Activated T-cell treated with anti-CD3 and anti-CD28 coated beads for 24 hours (primary cell): ENCODE measurements at places on chromosomes 3 and 15.

- DNase-seq = no peak
Measured at GRCh38 chr3:142134799-142135325, 14.5 kb downstream of the TFDP2 start.

DNA sequence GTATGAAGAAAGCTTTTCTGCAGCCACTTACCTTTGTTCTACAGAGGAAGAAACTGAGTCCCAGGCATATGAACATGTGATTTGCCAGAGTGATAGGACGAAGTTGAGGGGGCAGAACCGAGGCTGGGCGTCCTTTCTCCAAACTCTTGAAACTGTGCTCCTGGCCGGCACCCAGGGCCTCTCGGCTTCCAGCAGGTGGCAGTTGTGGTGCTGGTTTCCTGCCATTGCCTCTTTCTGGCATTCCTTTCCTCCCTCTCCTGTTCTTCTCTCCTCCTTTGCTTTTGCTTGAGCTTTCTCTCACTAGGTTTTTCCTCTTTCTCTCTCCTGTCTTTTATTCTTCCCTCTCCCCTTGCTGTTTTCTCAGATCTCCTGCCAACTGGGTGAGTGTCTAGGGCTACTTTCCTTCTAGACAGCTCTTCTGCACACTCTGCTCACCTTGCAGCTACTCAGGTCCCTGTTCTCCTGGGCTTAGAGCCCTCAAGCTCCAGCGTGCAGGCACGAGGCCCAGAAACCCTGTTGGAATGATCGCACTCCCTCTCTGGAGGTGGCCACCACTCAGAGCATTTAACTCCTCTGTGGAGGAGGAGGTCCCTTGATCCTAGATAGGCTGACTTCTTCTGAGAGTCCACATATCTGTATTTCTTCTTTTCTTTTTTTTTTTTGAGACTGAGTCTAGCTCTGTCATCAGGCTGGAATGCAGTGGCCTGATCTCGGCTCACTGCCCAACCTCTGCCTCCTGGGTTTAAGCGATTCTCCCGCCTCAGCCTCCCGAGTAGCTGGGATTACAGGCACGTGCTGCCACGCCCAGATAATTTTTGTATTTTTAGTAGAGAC is 26.2 kb downstream of the TRAK1 start:
- no peak for DNase-seq

DNA sequence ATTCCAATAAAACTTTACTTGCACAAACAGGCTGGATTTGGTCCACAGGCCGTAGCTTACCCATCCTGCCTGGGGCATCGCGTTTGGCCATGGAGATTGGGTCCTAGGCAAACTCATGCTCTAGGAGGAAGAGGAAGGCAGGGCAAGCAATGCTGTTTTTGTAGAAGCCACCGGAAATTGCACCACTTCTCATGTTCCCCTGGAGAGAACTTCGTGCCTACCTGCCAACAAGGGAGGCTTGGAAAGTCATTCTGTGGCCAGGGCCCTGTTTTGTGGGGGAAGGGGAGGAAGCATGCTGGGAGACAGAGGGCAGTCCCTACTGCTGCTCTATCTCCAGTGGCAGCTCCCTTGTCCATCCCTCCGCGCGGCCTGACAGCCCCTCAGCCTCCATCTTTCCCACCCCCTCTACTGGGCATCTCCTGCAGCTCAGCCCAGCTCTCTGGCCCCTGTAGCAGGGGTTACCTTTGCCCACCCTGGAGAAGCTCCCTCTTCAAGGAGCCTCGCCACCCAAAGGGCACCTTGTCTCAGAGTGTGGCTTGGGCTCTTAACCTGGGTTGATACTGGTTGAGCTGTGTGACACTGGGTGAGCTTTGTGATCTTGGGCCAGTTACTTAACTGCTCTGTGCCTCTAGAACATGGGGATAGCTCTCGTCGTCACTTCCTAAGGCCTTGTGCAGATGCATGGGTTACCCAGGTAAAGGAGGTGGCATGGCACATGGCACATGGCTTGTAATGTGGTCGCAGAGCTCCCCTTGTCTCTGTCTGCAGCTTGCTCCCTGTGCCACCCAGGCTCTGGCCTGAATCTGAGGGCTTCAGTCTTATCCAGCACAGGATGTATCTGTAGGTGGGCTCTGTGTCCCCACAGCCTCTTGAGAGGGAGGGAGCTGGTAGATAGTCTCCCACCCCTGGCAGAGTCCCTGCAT is 6.1 kb downstream of the ABTB1 start:
- no peak for DNase-seq

DNA sequence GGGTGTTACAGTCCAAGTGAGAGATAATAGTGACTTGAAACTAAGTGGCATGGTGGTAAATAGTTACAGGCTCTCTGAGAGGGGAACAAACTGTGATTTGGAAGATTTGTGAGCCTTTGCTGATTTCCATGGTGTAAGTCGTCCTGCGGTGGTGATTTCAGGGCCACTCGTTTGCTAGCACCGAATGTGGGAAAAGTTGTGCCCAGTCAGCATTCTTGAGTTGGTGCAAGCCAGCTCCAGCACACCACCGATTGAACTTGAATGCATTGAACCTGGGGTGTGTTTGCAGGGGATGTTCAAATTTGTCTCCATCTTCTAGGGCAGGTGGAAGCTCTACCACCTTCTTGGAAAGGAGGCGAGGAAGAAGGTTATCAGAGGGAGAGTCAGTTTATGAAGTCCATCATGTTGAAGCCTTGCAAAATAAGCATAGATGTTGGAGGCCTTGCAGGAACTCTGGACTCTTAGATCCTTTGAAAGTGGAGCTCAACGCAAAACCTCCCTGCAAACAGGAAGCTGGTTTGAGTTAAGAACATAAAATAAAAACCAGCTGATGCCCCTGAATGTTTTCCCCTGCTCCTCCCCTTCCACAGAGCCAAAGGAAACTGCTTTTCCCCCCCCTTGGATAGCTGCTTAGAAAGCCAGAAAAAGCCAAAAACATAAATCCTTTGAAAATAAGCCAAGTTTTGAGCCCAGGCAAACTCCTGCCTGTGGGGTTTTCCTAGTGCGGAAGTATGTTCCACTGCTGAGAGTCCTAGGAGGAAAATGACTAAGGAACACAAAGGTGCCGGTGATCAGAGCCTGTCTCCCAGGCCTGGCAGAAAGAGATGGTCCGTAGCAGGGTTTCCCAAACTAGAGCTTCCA is 21.9 kb downstream of the MAPKBP1 start:
- DNase-seq = no peak

GRCh38 chr3:120364821-120365220 is 15.7 kb upstream of the LRRC58 start:
- DNase-seq = no peak

GRCh38 chr3:65836047-65836446 is 202.7 kb downstream of the MAGI1 start:
- DNase-seq = no peak

- DNase-seq = no peak
Measured at GRCh38 chr15:29039466-29040369, 153.9 kb downstream of the APBA2 start.

DNA sequence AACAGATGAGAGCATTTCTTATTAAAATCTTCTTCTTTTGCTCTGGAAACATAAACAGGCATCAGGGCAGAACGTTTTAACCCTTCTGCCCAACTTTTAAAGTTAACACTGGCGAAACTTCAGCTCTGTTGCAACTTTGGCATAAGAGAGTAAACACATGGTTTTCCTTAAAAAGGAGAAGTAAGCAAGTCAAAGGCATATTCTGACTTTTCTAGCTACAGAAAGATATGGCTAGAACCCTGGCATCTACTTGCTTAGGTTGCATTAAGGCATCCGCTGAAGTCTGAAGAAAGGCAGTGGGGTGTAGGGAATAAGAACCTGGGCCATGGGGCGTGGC is 13.3 kb upstream of the IL16 start:
- DNase-seq = no peak

DNA sequence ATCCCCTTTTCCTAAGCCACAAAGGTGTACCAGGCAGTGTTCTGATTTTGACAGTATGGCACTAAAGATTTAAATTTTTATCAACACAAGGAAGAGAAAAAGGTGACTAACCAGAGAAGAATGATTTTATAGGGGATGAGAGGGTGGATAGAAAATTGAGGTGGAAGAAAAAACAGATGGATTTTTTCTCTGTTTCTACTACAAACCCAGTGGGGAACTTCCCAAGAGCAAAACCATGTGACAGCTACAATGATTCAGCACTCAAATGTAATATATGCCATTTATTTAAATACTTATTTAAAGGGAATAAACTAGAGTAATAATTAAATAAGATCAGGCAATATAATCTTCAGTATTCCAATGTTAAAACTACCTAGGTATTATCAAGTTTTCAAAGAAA is 11.1 kb downstream of the DCUN1D1 start:
- DNase-seq = no peak

DNA sequence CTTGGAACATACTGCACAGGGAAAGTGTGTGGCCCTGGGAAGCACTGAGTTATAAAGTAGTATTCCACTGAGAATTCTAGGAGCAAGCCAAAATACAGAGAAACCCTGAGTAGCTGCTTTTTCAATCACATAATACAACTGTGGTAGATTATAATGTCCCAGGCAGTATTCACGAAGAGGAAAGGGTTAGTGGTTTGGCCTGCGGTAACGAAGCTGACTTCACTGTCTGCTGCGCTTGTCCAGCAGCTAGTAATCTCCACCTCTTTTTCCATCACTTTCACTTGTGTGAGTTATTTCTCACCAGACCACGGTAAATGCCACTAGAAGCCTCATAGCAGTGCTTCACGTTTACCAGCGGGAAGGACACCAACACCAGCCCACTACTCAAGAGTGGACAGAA is 34.4 kb downstream of the RPL39L start:
- no peak for DNase-seq

DNA sequence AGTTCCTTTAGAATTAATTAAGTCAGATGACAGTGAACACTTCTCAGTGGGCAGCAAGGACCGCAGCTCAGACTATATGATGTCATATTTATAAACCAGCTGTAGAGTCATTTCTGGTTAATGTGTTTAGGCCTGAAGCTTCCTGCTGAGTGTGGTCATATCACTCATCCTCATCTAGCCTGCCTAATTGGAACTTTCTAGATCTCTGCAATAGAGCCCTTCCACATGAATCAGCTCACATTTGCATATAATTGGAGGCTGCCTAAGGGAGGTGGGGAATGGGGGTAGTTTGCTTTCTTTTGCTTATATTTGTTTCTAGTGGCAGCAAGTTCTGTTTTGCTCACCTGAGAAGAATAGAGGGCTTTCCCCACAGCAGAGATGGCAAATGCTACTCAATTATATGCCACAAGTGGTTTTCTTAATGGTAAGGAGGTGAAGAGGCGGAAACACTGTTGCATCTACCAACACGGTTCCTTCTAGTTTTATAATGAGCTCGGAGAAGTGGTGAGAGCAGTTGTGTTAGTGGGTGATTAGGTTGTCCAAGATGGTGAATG is 148.1 kb downstream of the KLHL25 start:
- peak; percentile 13 for DNase-seq

DNA sequence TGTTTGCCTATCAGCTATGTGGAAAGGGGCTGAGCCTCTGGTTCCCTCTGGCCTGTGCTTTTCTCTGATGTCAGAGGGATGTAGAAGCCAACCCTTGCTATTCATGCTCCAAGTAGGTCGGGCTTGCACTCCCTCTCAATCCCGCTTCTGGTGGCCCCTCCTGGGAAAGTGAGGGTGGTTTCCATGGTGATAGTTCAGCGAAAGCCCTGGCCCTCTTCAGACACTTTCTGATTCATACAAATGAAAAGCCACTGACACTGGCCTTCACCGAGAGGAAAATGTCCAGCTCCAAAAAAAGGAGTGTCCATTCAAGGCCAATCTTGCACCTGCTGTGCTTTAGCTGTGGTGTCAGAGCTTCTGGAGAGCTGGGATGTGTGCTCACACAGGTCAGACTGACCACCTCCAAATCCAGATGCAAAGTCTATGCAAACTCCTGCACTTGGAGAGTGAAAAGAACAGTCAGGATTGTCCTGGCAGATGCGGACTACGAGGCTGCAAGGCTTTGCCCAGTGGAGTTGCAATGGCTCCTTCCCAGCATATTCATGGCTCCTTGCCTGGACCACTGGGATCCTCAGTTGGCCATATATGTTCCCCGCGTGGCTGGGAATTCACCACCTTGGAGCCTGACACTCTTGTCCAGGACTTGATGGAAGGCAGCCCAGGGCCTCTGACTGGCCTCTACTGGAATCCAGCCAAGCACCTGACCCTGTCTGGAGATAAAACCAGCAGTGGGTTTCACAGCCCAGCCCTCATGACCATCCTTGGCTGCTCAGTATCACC is 96.6 kb downstream of the CEMIP start:
- DNase-seq = no peak

DNA sequence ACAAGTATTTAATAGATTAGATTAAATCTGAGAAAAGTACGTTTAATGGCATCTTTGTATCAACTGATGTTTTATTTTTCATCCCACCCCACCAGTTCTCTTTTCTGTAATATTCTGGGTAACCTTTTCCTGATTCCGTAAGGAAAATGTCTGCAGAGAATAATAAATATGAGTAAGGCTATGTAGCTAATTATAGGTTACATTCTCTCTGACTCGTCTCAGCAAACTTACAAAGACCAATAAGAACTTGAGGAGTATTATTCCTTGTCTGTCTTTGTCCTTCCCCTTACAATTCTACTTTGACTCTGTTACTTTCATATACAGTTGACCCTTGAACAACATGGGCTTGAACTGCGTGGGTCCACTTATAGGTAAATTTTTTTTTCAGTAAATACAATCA is 12.1 kb downstream of the SNAP23 start:
- DNase-seq = no peak

- DNase-seq = no peak
Measured at GRCh38 chr3:103918336-103918735, 1448.4 kb upstream of the ALCAM start.

DNA sequence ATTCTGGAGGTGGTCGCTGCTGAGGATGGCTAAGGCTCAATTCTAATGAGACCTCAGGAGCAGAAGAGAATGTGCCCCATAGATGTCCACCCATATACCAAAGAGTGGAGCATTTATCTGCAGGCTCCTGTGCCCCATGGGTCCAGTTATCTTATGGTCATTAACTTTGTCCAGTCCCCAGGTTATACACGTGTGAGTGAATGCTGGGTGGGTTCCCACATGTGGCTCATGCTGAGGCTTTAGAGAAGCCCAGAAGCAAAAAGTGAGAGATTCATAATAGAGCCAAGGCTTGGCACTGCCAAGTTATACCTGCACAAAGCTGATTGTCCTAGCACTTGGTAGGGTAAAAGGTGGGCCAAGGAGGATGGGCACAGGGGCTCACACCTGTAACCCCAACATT is 30.0 kb upstream of the MINAR1 start:
- DNase-seq = no peak

DNA sequence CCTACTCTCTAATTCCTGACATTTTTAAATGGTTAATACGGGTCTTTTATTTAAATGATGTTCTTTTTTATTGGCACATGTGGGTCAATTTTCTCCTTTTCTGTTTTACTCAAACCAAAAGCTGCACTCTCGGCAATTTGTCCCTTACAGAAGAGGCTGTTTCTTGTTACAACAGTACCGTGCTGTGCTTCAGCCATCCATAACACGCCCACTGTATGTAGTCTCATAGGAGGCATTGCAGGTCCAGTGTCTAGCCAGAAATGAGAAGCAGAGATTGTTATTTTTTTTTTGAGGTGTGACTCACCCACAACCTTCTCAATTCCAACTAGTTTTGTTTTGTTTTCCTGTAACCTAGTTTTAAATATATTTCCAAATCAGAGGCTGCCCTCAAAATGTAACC is 164.6 kb downstream of the GMNC start:
- DNase-seq = no peak

GRCh38 chr3:154214306-154214705 is 93.1 kb downstream of the ARHGEF26 start:
- DNase-seq = no peak
